Activated CD4-positive, alpha-beta T cell treated with anti-CD3 and anti-CD28 coated beads for 1 hour (primary cell): ENCODE measurements at places on chromosomes 4 and X.

GRCh38 chr4:138910914-138911336 lies 104.7 kb upstream of the NOCT start:
- no peak for DNase-seq

DNA sequence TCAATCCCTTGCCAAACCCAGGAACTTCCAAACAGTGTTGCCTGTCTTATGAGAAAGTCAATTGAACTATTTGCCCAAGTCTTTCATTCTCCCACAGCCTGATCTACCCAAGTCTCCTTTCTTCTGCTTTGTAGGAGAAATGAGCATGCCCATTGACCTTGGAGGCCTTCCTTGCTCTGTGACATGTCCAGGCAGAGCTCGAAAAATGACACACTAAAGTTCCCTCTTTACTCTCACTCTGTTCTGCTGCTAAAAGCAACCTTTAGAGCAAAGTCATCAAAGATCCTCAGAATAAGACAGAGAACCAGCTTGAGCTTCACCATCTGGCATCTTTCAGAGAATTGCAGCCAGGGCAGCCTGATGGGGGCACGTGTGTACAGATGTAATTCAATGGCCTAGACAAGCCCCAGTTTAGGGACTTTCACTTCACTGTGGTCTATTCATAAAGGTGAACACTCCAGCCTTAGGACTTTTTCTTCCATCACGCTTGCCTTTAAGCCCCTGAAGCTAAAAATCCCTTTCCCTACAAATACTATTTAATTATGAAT lies 136.4 kb downstream of the AMELX start:
- no peak for DNase-seq

- DNase-seq: no peak
Observed at GRCh38 chr4:13541720-13542576, 2.4 kb downstream of the NKX3-2 start.

- no peak for DNase-seq
Observed at GRCh38 chr4:2624782-2625530, 88.5 kb downstream of the FAM193A start.

DNA sequence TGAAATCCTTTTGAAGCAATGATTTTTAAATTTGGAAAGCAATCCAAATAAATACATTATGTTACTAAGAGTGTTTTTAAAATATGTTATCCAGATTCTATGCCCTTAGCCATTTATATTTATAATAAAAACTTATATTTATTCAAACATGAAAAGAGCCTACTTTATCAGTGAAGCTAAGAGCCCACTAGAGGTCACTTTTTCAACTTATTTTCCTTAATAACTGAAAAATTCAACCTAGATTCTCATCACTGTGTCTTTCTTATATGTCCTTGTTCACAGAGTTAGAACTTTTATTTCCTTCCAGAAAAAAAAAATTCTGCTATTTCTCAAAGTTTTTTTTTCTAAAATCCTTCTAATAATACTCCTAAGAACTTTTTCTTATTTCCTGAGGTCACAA lies 23.9 kb downstream of the PRDM8 start:
- no peak for DNase-seq

DNA sequence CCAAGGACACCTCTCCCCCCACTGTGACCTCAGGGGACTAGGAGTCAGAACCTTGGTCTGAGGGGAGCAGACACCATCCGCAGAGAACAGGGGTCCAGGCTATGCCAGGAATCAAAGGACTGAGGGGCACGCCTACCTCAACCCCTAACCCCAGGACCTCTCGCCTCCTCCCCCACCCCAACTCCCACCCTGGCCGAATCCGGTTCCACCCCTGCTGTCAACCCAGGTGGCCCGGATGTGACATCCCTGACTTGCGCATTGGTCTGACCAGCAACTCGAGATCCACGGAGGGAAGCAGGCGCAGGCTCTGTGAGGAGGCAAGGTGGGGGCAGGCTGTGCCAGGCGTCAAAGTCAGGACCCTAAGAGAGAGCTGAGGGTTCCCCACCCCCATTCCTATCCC lies 468 bp upstream of the MAGEA4 start:
- no peak for DNase-seq

GRCh38 chr4:104881136-104881886 lies 265.4 kb upstream of the TET2 start:
- no peak for DNase-seq

- DNase-seq: no peak
Observed at GRCh38 chrX:13298836-13299235, 21.0 kb downstream of the ATXN3L start.

GRCh38 chr4:108881190-108881589 lies 118.3 kb upstream of the ETNPPL start:
- DNase-seq: no peak

DNA sequence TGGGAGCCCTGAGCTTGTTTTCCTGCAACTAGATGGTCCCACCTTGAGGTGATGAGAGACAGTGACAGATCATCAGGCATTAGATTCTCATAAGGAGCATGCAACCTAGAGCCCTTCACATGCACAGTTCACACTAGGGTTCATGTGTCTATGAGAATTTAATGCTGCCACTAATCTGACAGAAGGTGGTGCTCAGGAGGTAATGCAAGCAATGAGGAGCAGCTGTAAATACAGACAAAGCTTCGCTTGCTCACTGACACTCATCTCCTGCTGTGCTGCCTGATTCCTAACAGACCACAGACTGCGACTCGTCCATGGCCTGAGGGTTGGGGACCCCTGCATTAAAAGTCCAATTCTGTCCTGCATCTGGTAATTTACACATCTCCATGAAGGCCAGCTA lies 141.6 kb downstream of the KCNIP4 start:
- DNase-seq: no peak

GRCh38 chr4:81694176-81694913 lies 222.6 kb upstream of the RASGEF1B start:
- DNase-seq: no peak

- DNase-seq: no peak
Observed at GRCh38 chrX:33589316-33589715, 378.0 kb upstream of the DMD start.

DNA sequence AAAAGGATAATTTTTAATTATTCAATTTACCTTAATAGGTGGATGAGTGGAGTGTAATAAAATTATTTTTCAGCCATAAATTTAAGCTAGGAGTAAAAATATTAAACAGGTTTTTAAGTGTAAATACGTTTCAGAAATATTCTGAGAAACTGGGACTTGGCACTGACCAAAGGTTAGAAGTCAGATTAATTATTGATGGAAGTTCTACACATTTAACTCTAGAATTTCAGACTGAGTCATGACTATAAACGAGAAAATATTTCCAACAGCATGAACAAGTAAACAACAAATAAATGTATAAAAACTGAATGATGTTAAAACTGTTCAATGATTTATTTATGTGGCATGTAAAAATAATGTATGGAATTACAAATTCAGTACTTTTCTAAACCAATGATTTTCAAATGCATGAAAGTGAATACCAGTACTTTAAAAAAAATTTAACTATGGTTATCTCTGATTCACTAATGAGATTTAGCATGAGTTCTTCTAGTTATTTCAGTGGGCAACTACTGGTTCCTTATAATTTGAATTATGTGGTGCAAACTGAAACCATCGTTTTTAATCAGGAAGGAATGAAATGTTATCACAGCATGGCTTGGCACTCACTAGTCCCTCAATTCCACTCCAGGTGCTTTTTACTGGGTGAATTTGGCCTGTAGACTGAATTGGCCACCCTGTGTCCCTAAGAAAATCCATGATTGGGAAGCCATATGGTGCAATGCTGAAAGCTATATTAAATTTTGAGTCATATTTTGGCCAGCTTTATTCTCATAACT lies 244.2 kb downstream of the FSTL5 start:
- no peak for DNase-seq

GRCh38 chrX:3787856-3788255 lies 74.4 kb upstream of the PRKX start:
- no peak for DNase-seq

- no peak for DNase-seq
Observed at GRCh38 chrX:12953420-12953819, 21.5 kb upstream of the TMSB4X start.

GRCh38 chrX:67545893-67546495 lies 2.2 kb downstream of the AR start:
- no peak for DNase-seq

- no peak for DNase-seq
Observed at GRCh38 chr4:72846280-72847111, 223.0 kb downstream of the COX18 start.

GRCh38 chr4:40003986-40004385 lies 26.3 kb upstream of the PDS5A start:
- no peak for DNase-seq

- DNase-seq: no peak
Observed at GRCh38 chrX:70007946-70008345, 41.8 kb downstream of the AWAT2 start.

- no peak for DNase-seq
Observed at GRCh38 chr4:82049294-82049693, 324.5 kb downstream of the HNRNPD start.

- DNase-seq: no peak
Observed at GRCh38 chr4:146275370-146275769, 61.0 kb downstream of the REELD1 start.

GRCh38 chr4:164989471-164989870 lies 12.0 kb upstream of the TRIM61 start:
- DNase-seq: no peak

GRCh38 chrX:48663241-48663640 lies 20.4 kb upstream of the WAS start:
- no peak for DNase-seq

DNA sequence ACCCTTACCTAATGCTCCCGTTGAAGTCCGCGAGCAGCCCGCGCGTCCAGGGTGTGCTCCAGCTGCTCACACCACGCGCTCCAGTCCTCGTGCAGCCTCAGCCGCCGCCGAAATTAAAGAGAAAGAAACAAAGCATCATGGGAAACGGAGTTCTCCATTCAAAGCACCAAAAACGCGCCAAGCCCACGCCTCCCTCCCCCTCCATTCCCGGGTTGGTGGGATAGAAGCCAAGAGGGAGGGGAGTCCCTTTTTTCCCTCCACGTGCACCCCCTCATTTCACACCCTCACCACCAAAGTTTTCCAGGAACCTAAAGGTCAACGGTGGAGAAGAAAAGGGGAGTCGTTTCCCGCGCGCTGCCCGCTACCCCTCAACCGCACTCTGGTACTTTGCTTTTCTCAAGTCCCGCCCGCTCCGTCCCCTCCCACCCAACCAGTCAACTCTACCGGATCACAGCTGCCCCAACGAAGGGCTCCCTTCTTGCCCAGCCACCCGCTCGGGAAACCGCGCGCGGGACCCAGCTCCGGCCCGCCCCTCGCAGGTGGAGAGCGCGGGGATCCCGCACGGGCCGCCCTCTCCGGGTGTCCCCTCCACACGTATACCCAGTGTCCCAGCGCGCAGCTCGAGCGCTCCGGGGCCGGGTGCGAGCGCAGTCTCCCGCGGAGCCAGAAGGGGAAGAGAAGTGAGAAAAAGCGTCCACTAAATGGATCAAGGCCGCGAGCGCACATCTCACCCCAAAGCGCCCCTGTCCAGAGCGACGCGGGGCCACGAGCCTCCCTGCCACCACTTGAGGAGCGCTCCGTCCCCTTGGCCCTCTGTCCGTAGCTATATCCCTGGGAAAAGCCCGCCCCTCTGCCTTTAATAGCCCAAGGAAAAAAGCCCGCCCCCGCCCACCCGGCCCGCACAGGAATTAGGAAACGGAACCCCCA lies 65.1 kb upstream of the CCDC160 start:
- peak; percentile 8 for DNase-seq

DNA sequence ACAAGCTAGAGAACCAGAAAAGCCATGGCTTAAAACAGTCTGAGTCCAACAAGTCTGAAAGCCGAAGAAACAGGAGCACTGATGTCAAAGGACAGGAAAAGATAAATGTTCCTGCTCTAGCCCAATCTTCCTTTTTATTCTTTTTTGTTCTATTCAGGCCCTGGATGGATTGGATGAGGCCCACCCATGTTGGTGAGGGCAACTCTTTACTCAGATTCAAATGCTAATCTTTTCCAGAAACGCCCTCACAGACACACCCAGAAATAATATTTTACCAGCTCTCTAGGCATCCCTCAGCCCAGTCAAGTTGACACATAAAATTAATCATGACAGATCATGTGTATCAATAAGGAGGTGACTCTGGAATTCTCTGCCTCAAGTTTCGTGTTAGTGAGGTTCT lies 1002.7 kb downstream of the STPG2 start:
- no peak for DNase-seq

- DNase-seq: no peak
Observed at GRCh38 chr4:160141206-160141605, 1038.3 kb downstream of the RAPGEF2 start.

DNA sequence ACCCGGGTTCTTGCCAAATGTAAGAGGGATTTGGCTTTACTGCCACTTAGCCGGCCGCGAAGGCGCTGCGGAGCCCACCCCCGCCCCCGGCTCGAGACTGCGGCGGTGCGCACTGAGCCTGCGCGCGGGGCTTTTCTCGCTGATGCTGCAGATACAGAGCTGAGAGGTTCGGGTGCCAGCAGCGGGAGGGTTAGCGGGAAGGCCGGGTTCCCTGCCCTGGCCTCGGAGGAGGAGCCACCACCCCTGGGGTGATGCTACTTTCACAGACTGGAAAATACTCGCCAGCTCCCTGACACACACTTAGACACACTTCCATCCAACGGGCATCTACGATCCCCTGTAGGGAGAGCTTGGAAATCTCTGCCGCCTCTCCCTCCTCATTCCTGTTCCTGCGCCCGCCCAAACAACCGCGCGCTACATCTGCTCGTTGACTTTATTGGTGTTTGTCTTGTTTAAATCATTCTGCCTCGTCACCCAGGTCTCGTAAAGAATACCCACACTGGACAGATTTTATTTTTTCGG lies 2.1 kb upstream of the PCDH7 start:
- no peak for DNase-seq

GRCh38 chr4:56995525-56995924 lies 16.8 kb downstream of the POLR2B start:
- DNase-seq: no peak

- no peak for DNase-seq
Observed at GRCh38 chrX:48890934-48891401, 6.6 kb downstream of the TIMM17B start.

GRCh38 chrX:75522565-75523431 lies at the start of gene ZDHHC15:
TSS of gene ZDHHC15 (minus strand) at chrX:75523037. CDS start at chrX:75523024, 13 bp downstream.
- peak; percentile 44 for DNase-seq

DNA sequence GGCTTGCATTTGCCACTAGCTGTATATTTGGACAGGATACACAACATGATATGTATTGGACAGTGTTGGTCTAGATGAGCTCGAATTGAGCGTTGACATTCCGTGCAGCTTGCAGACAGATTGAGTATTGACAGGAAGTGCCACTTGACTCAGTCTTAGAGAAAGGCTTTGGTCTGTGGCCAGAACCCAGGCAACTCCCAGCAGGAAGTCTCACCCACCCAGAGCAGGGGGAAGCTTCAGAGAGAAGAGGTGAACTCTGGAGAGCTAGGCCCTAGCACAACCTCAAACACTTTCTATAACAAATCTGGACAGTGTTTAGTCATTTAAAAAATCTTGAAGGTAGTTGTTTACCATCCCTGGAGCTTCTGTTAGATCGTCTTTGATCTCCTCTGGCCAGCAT lies 280.5 kb downstream of the FBXW7 start:
- peak; percentile 27 for DNase-seq

DNA sequence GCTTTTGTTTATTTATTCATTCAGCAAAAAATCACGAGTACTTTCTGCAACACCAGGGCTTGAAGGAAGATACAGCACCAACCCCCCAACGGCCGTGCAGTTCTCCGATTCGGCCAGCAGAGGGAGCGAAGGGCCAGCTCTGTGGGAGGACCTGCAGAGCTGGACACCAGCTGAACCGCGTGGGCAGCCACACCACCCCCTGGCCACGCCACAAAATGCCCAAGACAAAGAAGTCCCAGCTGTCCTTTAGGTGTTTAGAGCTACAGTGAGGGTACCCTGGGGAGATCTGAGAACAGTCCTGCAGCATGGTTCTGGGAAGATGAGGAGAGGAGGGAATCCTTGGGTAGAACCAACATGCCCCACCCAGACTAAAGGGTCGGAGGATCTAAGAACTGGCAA lies 83.1 kb downstream of the RELL1 start:
- DNase-seq: peak; percentile 59

- no peak for DNase-seq
Observed at GRCh38 chrX:13091111-13091765, 46.8 kb upstream of the FAM9C start.
